ENCODE measurements at places on chromosomes 7 and 10. TPM values are rescaled to one million over a fixed set of nuclear protein-coding genes. Genes with fewer than 3 reads are reported as not detected.

Gene CALHM2
- not detected for total RNA-seq

Gene SH2D4B
- not detected for total RNA-seq

Gene DKK1
- 46.2 TPM for total RNA-seq

Gene C10orf143
- not detected for total RNA-seq

Gene ABCB4
- 15.0 TPM for total RNA-seq

Gene PLA2G12B
- total RNA-seq = not detected

Gene CRHR2
- not detected for total RNA-seq

Gene SMKR1
- total RNA-seq = not detected

Gene NXPH1
- not detected for total RNA-seq

Gene SRRT
- 76.2 TPM for total RNA-seq

Gene SYCE1
- not detected for total RNA-seq

Gene SLC26A5
- total RNA-seq = not detected

Gene ASB10
- not detected for total RNA-seq

- no peaks in the 10 kb centered on the region for H3K36me3 ChIP-seq
- no peak for DNase-seq
- H3K27me3 ChIP-seq = no peaks in the 10 kb centered on the region
- no peak overlapping the region for H3K27ac ChIP-seq
- peaks cover 4% of the 10 kb centered on the region for H3K4me1 ChIP-seq
- no peak overlapping the region for H3K4me3 ChIP-seq
Measured at GRCh38 chr10:91636892-91637291, 4.0 kb upstream of the PPP1R3C start.

GRCh38 chr10:17882557-17882956, 69.2 kb upstream of the SLC39A12 start:
- no peak overlapping the region for H3K27ac ChIP-seq
- H3K4me1 ChIP-seq = 0 out of 2 replicates have a peak, but pooled peaks cover 3% of the 10 kb centered on the region
- H3K4me3 ChIP-seq = no peak overlapping the region
- no peaks in the 10 kb centered on the region for H3K27me3 ChIP-seq
- H3K36me3 ChIP-seq = no peaks in the 10 kb centered on the region
- no peak for DNase-seq

GRCh38 chr10:124743191-124744101, 732 bp downstream of the FAM53B start:
- DNase-seq = no peak
- H3K27me3 ChIP-seq = no peaks in the 10 kb centered on the region
- H3K4me1 ChIP-seq = peaks cover 32% of the 10 kb centered on the region

GRCh38 chr10:79431428-79431827, 14.0 kb downstream of the ZCCHC24 start:
- peaks cover 29% of the 10 kb centered on the region for H3K36me3 ChIP-seq
- H3K27ac ChIP-seq = no peak overlapping the region
- H3K4me1 ChIP-seq = peaks cover 21% of the 10 kb centered on the region
- H3K4me3 ChIP-seq = no peak overlapping the region

- H3K27me3 ChIP-seq = no peaks in the 10 kb centered on the region
- peaks cover 58% of the 10 kb centered on the region for H3K36me3 ChIP-seq
- H3K27ac ChIP-seq = no peak overlapping the region
- DNase-seq = no peak
- H3K4me1 ChIP-seq = no peaks in the 10 kb centered on the region
Measured at GRCh38 chr7:157250605-157251228, 86.1 kb upstream of the DNAJB6 start.

DNA sequence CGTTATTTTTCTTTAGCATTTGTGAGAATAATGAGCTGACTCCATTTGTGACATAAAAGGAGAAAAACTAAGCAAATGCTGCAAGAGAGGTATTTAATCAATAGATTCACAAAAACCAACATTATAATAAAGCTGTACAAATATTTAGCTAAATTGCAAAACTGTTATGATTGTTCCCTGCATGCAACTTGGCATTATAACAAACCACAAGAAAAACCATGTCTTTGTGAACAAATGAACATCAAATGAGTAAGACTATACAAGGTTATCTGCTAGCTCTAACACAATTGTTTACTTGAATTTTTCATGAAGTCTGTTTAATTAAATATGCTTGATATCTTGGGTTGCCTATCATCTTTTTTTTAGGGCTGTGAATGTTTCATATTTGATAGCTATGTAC, 50.8 kb upstream of the PPP1R9A start:
- DNase-seq = no peak
- no peaks in the 10 kb centered on the region for H3K4me1 ChIP-seq
- no peaks in the 10 kb centered on the region for H3K27me3 ChIP-seq
- H3K36me3 ChIP-seq = no peaks in the 10 kb centered on the region
- no peak overlapping the region for H3K4me3 ChIP-seq

- no peaks in the 10 kb centered on the region for H3K36me3 ChIP-seq
- no peaks in the 10 kb centered on the region for H3K27me3 ChIP-seq
- H3K4me3 ChIP-seq = no peak overlapping the region
- no peak for DNase-seq
- no peaks in the 10 kb centered on the region for H3K4me1 ChIP-seq
- no peak overlapping the region for H3K27ac ChIP-seq
Measured at GRCh38 chr7:158840604-158841003, 11.3 kb upstream of the ESYT2 start.

GRCh38 chr10:17196573-17196972, 4.9 kb downstream of the TRDMT1 start:
- H3K4me3 ChIP-seq = no peak overlapping the region
- H3K4me1 ChIP-seq = peaks cover 20% of the 10 kb centered on the region
- no peak overlapping the region for H3K27ac ChIP-seq
- no peaks in the 10 kb centered on the region for H3K27me3 ChIP-seq

GRCh38 chr10:96360766-96361165, 2.0 kb upstream of the OPALIN start:
- DNase-seq = no peak
- no peak overlapping the region for H3K4me3 ChIP-seq
- H3K4me1 ChIP-seq = no peaks in the 10 kb centered on the region
- peaks cover 24% of the 10 kb centered on the region for H3K27me3 ChIP-seq
- no peaks in the 10 kb centered on the region for H3K36me3 ChIP-seq

DNA sequence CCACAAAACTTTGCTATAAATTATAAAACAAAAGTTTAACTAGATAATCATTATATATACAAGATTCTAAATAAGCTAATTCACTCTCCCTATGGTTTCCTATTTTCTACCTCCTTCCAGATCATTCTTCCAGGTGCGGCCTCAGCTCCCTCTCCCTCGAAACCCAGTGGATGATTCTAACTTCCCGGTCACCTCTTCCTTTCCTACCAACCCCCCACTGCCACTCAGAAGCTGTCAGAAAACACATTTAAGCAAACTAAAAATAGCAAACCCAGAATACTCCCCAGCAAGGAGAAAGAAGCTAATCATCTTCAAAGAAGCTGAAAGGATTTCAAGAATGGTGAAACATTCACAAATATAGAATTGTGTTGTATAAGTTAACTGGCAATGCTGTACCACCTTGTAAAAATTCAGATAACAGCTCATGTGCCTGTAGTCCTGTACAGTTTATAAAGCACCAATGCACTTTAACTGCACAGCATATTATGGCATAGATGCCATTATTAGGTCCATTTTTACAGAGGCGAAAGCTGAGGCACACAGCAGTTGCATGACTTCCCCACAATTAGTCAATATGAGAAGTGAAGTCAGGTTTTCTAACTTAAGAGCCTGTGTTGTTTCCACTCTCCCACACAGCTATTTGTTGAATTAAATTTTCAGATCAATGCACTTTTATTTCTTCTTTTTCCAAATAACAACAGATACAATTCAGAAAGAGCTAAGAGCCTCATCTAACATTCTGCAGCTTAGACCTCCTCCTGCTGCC, 13.7 kb upstream of the DNTT start:
- no peak for DNase-seq
- H3K36me3 ChIP-seq = no peaks in the 10 kb centered on the region
- H3K4me3 ChIP-seq = no peak overlapping the region
- no peak overlapping the region for H3K27ac ChIP-seq
- no peaks in the 10 kb centered on the region for H3K4me1 ChIP-seq
- H3K27me3 ChIP-seq = peaks cover 13% of the 10 kb centered on the region

- no peaks in the 10 kb centered on the region for H3K27me3 ChIP-seq
- no peaks in the 10 kb centered on the region for H3K36me3 ChIP-seq
- H3K4me3 ChIP-seq = no peak overlapping the region
- no peaks in the 10 kb centered on the region for H3K4me1 ChIP-seq
Measured at GRCh38 chr7:11642841-11643240, 189.2 kb downstream of the THSD7A start.

GRCh38 chr10:104557966-104558365, 83.1 kb upstream of the SORCS3 start:
- peak; percentile 31 for DNase-seq
- H3K27ac ChIP-seq = no peak overlapping the region
- no peaks in the 10 kb centered on the region for H3K36me3 ChIP-seq
- H3K27me3 ChIP-seq = no peaks in the 10 kb centered on the region

GRCh38 chr7:67738958-67739357, 742.3 kb downstream of the TYW1 start:
- no peak overlapping the region for H3K27ac ChIP-seq
- DNase-seq = no peak
- H3K27me3 ChIP-seq = no peaks in the 10 kb centered on the region

- H3K27ac ChIP-seq = no peak overlapping the region
Measured at GRCh38 chr7:14762561-14762960, 140.0 kb downstream of the DGKB start.

- no peak overlapping the region for H3K27ac ChIP-seq
- no peak for DNase-seq
- no peaks in the 10 kb centered on the region for H3K36me3 ChIP-seq
Measured at GRCh38 chr7:131219312-131220041, 108.2 kb upstream of the MKLN1 start.

GRCh38 chr10:97066877-97067555, 118.7 kb downstream of the SLIT1 start:
- 0 out of 2 replicates have a peak, but pooled peaks cover 2% of the 10 kb centered on the region for H3K27me3 ChIP-seq
- DNase-seq = no peak
- no peak overlapping the region for H3K27ac ChIP-seq
- no peaks in the 10 kb centered on the region for H3K4me1 ChIP-seq

DNA sequence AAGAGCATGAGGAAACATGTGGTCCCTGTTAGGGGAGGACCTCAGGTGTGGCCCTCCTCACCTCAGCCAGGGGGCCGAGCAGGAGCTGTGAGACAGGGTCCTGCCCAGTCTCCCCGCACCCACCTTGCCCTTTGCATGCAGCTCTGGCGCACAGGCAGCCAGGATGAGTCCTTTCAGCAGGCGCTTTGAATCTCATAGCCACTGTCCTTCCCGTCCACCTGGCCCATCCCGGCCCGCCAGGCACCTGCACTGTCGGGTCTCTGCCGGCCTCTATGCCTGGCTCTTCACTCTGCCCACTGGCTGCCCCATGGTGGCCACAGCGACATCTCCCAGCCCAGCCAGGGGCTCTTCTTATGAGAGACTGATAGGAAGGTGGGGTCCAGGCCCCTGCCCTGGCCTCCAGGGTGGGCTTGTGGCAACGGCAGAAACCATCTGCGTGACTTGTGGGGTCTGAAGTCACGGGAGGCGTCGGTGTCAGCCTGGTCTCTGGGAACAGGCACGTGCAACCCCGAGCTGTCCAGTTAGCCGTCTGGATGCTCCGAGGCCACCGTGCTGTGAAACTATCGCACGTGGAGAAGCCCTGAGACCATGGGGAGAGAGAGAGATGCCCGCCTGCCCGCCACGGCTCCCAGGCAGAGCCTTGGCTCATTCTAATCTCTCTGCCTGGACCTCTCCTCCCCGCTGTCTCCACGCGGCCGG, 37.4 kb downstream of the FOXL3 start:
- H3K27ac ChIP-seq = no peak overlapping the region
- H3K4me3 ChIP-seq = no peak overlapping the region
- no peaks in the 10 kb centered on the region for H3K4me1 ChIP-seq
- no peak for DNase-seq
- no peaks in the 10 kb centered on the region for H3K27me3 ChIP-seq
- no peaks in the 10 kb centered on the region for H3K36me3 ChIP-seq

DNA sequence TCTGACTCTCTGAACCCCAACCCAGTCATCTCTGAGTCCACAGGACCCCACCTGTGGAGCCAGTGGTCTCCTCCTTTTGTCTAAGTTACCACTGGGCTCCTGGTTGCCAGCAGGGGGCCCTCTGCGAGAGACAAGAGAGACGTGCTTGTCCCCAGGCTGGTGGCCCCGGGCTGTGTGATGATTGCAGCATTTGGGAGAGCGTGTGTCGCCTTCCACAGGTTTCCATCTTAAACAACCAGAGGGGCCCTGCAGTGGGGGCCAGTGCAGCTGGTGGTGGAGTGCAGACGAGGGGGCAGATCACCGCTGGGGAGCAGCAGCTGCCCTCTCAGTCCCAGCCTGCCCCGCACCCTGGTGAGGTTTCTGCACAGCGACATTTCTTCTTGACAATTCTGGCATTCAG, 122.4 kb upstream of the PPP2R2D start:
- no peaks in the 10 kb centered on the region for H3K27me3 ChIP-seq
- no peaks in the 10 kb centered on the region for H3K4me1 ChIP-seq
- no peaks in the 10 kb centered on the region for H3K36me3 ChIP-seq

DNA sequence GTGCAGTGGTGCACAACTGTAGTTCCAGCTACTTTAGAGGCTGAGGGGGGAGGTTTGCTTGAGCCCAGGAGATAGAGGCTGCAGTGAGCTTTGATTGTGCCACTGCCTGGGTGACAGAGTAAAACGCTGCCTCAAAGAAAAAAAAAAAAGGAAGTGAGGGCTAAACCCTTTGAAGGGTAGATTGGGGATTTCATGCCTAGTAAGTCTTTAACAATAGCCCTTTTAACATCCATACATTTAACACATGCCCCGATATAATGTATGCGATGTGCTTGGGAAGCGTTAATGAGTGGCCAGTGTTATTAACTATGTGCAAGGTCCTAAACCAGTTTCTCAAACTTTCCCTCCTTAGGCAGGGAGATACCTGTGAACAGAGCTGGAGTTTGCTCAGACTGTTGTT, 229.2 kb upstream of the HPS1 start:
- no peak overlapping the region for H3K4me3 ChIP-seq
- no peak overlapping the region for H3K27ac ChIP-seq
- no peaks in the 10 kb centered on the region for H3K36me3 ChIP-seq
- no peaks in the 10 kb centered on the region for H3K4me1 ChIP-seq
- no peaks in the 10 kb centered on the region for H3K27me3 ChIP-seq

GRCh38 chr7:108088729-108089128, 41.4 kb downstream of the LAMB4 start:
- no peak for DNase-seq
- no peaks in the 10 kb centered on the region for H3K36me3 ChIP-seq
- H3K4me3 ChIP-seq = no peak overlapping the region
- no peak overlapping the region for H3K27ac ChIP-seq

DNA sequence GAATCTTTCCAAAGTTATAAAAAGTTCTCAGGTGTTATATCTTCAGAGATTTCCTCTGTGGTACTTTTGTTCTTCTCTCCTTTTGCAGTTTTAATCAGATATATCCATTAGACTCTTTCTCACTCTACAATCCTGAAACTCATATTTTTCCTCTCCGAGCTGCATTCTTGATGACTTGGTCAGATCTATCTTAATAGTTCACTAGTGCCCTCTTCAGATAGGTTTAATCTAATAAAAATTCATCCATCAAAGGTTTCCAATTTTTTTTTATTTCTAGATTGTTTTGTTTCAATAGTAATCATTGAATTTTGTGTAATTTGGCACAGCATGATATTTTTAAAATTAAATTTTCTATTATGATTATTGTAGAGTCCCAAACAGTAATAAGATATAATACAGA, 21.8 kb upstream of the DGKB start:
- no peaks in the 10 kb centered on the region for H3K4me1 ChIP-seq
- H3K27ac ChIP-seq = no peak overlapping the region
- H3K27me3 ChIP-seq = no peaks in the 10 kb centered on the region
- H3K4me3 ChIP-seq = no peak overlapping the region
- H3K36me3 ChIP-seq = no peaks in the 10 kb centered on the region

GRCh38 chr7:23965296-23965695, 255.3 kb downstream of the STK31 start:
- no peaks in the 10 kb centered on the region for H3K27me3 ChIP-seq
- no peak for DNase-seq
- no peak overlapping the region for H3K27ac ChIP-seq
- no peak overlapping the region for H3K4me3 ChIP-seq
- no peaks in the 10 kb centered on the region for H3K4me1 ChIP-seq
